ENCODE measurements at places on chromosomes 2 and 18. TPM values are rescaled to one million over a fixed set of nuclear protein-coding genes. Genes with fewer than 3 reads are reported as not detected.

DNA sequence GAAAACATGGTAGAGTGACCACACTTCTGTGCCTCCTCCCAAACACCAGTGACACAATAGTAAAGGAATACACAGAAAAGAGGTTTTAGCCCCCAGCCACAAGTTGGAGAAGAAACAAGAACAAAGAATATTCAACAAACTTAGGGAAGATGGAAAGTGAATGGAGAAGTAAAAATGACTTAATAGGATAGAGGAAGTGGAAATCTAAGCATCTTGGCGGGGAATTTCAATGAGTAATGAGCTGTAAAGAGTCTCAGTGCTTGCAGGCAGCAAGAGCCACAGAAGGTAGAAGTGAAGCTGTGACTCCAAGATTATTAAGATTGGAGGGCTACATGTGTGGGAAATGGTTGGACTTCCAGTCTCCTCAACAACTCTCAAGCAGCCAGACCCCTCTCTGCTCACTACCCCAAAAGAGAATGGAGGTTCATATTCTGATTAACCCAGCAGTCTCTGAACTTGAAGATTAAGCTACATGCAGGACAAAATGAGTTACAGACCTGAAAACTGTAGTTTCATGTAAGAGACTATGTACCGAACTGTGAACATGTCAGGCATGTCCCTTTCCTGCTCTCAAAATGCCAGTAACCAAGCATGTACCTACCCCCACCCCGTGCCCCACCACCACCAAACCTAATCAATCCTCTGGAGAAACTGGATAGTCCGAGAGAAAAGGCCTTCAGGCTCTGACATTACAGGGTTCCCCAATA lies 16.9 kb upstream of the HNRNPLL start:
- H3K27ac ChIP-seq = peak overlapping the region; percentile 4
- no peak overlapping the region for H3K4me3 ChIP-seq
- no peaks in the 10 kb centered on the region for H3K27me3 ChIP-seq
- DNase-seq = no peak

DNA sequence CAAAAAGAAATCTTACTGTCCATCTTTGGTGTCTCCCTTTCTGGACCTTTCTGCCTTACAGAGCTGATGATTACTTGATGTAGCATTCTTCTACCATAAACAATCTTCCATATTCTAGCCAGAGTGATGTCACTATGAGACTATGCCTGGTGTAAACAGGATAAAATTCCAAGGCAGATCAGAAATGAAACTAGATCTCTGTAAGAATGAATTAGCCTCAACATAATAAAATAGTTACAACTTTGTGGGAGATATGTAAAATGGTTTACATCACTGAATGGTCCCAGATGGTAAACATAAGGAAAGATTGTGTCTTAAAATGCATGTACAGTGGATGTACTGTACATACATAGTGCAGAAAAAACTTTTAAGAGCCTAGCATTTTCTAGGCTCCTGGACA lies 112.3 kb upstream of the ZNF521 start:
- no peak for DNase-seq
- H3K27ac ChIP-seq = no peak overlapping the region
- no peaks in the 10 kb centered on the region for H3K36me3 ChIP-seq
- H3K4me1 ChIP-seq = peaks cover 31% of the 10 kb centered on the region

DNA sequence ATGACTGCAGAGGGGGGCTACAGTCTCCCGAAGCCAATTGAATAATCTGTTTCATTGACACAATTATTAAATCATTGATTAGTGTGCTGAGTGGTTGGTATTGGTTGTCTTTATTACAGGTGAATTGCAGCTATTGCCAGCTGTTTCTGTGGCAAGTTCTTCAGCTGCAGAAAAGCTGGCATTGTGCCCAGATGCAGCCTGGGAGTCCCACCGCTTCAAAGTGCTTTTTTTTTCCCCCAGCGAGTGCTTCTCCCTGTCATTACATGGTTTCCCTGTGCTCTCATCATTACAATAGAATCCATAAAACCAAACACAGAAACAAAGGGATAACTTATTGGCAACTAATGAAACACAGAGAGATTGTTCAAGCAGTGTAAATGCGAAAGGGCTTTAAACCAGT lies 164.7 kb downstream of the GRB14 start:
- H3K4me3 ChIP-seq = no peak overlapping the region
- DNase-seq = peak; percentile 58
- peaks cover 3% of the 10 kb centered on the region for H3K27me3 ChIP-seq
- no peaks in the 10 kb centered on the region for H3K36me3 ChIP-seq

DNA sequence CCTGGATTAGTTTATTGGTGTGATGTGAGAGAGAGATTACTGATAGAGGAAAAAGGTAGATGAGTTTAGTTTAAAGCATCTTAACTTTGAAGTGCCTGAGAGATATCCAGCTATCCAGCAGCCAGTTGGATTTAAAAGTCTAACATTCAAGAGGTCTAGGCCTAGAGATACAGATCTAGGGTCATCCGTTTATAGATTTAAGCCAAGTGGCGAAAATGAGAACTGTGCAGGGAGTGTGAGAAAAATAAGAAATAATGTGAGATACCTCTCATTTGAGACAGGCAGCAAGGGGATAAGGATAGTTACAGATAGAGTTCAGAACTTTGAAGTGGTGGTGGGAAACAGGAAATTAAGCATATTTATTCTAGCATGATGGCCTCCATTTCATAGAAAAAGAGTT lies 5.3 kb upstream of the ORC2 start:
- H3K27me3 ChIP-seq = no peaks in the 10 kb centered on the region
- DNase-seq = no peak
- peak overlapping the region; percentile 8 for H3K27ac ChIP-seq
- peaks cover 5% of the 10 kb centered on the region for H3K36me3 ChIP-seq

- H3K27ac ChIP-seq = no peak overlapping the region
- DNase-seq = no peak
- no peak overlapping the region for H3K4me3 ChIP-seq
- peaks cover 14% of the 10 kb centered on the region for H3K36me3 ChIP-seq
These were observed 108.7 kb downstream of the UXS1 start for GRCh38 chr2:106085181-106085940.

DNA sequence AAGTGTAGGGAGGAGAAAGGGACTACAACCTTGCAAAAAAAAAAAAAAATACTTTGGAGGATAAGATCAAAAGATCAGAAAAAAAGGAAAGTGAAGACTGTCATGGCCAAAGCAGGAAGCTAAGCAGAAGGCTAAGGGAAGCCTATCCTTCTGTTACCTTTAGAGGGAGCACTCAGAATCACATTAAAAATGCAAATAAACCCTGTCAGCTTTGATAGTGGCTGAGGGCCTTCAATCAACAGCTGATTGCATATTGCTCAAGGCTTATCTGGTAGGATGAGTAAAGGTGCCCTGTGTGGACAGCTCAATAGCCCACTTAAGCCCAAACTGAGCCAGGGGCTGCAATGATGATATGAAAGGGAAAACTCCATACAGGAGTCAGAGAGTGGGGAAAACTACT lies 1021.2 kb downstream of the LRP1B start:
- DNase-seq = no peak
- no peak overlapping the region for H3K4me3 ChIP-seq
- H3K36me3 ChIP-seq = no peaks in the 10 kb centered on the region
- no peaks in the 10 kb centered on the region for H3K27me3 ChIP-seq
- no peak overlapping the region for H3K27ac ChIP-seq

- H3K27me3 ChIP-seq = no peaks in the 10 kb centered on the region
- H3K4me1 ChIP-seq = no peaks in the 10 kb centered on the region
- no peak overlapping the region for H3K27ac ChIP-seq
- no peak for DNase-seq
- no peak overlapping the region for H3K4me3 ChIP-seq
- H3K36me3 ChIP-seq = peaks cover 11% of the 10 kb centered on the region
These were observed 64.1 kb downstream of the SLC66A2 start for GRCh38 chr18:79887181-79888000.

- no peak overlapping the region for H3K4me3 ChIP-seq
- peaks cover 7% of the 10 kb centered on the region for H3K36me3 ChIP-seq
- DNase-seq = no peak
- H3K27me3 ChIP-seq = peaks cover 4% of the 10 kb centered on the region
- H3K4me1 ChIP-seq = no peaks in the 10 kb centered on the region
These were observed 19.5 kb upstream of the TSPYL6 start for GRCh38 chr2:54275541-54275940.

DNA sequence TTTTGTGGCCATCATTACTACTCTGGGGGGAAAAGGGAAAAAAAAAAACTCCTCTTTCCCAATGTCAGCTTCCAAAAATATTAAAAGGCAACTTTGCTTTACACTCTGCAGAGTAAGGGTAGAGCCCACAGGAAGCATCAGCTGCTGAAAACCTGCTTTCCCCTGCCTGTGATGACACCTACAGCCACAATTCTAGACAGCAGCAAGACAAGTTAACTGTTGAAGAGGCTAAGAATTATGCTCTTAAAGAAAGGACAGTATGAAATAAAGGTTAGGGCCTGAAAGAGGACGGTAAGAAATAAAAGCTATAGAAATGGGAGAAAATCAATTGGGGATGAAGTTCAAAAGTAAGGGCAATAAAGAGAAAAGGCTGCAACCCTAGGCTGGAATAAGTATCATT lies 3.0 kb downstream of the PDE11A start:
- peaks cover 53% of the 10 kb centered on the region for H3K27me3 ChIP-seq
- no peak overlapping the region for H3K27ac ChIP-seq
- DNase-seq = no peak
- no peak overlapping the region for H3K4me3 ChIP-seq
- no peaks in the 10 kb centered on the region for H3K36me3 ChIP-seq

DNA sequence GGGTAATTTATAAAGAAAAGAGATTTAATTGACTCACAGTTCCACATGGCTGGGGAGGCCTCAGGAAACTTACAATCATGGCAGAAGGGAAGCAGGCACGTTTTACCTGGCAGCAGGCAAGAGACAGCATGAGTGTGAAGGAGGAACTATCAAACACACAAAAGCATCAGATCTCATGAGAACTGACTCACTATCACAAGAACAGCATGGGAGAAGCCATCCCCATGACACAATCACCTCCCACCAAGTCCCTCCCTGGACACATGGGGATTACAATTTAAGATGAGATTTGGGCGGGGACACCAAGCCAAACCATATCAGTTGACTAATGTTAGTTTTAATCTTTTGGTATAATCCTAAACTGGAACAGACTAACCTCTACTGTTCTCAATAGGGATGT lies 49.1 kb upstream of the CPO start:
- no peak for DNase-seq
- no peaks in the 10 kb centered on the region for H3K4me1 ChIP-seq
- H3K36me3 ChIP-seq = no peaks in the 10 kb centered on the region
- no peak overlapping the region for H3K27ac ChIP-seq

- H3K4me3 ChIP-seq = no peak overlapping the region
- no peaks in the 10 kb centered on the region for H3K27me3 ChIP-seq
- peaks cover 2% of the 10 kb centered on the region for H3K4me1 ChIP-seq
- no peak for DNase-seq
- H3K36me3 ChIP-seq = peaks cover under 1% of the 10 kb centered on the region
These were observed 56.1 kb downstream of the RHBDD1 start for GRCh38 chr2:226891780-226892590.

DNA sequence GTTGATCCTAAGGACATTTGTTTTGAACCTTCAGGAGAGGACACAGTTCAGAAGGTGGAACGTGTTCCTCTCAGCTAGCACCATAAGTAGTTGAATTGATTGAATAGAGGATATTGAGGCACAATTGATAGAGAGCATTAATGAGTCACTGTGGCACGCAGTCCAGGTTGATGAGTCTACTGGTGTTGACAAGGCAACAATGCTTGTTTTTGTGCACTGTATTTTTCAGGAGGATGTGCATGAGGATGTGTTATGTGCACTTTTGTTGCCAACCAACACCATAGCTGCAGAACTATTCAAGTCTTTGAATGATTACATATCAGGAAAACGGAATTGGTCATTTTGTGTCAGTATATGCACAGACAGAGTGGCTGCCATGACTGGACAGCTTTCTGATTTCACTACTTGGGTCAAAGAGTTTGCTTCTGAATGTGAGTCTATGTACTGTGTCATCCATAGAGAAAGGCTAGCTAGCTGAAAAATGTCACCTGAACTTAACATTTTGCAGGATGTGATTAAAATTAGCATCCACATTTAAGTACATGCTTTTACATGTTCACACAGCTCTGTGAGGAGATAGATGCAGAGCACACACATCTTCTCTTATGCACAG lies 140.1 kb upstream of the B3GNT2 start:
- DNase-seq = no peak
- H3K4me1 ChIP-seq = peaks cover 3% of the 10 kb centered on the region
- H3K36me3 ChIP-seq = peaks cover 2% of the 10 kb centered on the region

GRCh38 chr2:68352651-68353391 lies 12.3 kb upstream of the PLEK start:
- H3K4me3 ChIP-seq = no peak overlapping the region
- no peaks in the 10 kb centered on the region for H3K4me1 ChIP-seq
- no peaks in the 10 kb centered on the region for H3K36me3 ChIP-seq
- H3K27me3 ChIP-seq = peaks cover 11% of the 10 kb centered on the region
- no peak overlapping the region for H3K27ac ChIP-seq

- H3K4me1 ChIP-seq = peaks cover 11% of the 10 kb centered on the region
- no peak overlapping the region for H3K27ac ChIP-seq
- no peaks in the 10 kb centered on the region for H3K36me3 ChIP-seq
- peak; percentile 51 for DNase-seq
- no peak overlapping the region for H3K4me3 ChIP-seq
These were observed 79.4 kb downstream of the TMEM182 start for GRCh38 chr2:102841107-102841840.

DNA sequence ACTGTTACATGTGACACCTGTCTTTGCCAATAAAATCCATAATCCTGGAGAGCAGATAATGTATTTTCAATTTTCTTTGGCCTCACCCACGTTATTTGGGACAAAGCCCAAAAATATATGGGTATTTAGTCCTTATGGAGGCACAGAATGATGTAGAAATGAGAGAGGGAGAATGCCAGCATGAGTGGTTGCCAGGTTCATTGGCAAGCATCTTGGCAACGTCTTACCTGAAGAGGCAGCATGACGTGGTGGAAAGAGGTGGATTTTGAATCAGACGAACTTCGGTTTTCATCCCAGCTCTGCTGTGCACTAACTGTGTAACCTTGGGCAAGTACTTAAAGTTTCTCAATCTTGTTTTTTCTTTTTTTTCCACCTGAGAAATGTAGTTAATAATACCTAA lies 969.6 kb upstream of the PIK3C3 start:
- H3K4me1 ChIP-seq = no peaks in the 10 kb centered on the region
- H3K27me3 ChIP-seq = no peaks in the 10 kb centered on the region
- no peaks in the 10 kb centered on the region for H3K36me3 ChIP-seq
- no peak overlapping the region for H3K4me3 ChIP-seq

DNA sequence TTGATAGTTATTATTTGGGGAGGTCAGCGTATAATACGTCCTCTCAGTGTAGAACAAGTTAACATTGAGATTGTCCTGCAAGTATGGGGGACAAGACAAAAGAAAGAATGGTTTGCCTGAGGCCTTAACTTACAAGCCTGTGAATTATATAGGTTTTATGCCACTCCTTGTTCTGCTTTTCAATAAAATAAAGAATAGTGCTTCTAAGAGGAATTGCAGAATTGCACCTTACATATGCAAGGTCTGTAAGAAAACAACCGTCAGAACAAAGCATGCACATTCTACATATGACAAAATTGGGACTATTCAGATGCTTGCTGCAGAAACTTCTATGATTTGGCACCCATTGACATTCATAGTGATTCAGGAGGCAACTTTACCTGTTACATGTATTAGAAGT lies 785.0 kb downstream of the NR4A2 start:
- peaks cover 8% of the 10 kb centered on the region for H3K4me1 ChIP-seq
- H3K36me3 ChIP-seq = no peaks in the 10 kb centered on the region
- peaks cover 1% of the 10 kb centered on the region for H3K27me3 ChIP-seq
- H3K4me3 ChIP-seq = no peak overlapping the region

Gene COL5A2
- total RNA-seq = 438 TPM

Gene EFR3B
- total RNA-seq = 15.4 TPM

Gene KCNG2
- total RNA-seq = not detected

Gene SEPTIN10
- total RNA-seq = 69.1 TPM

Gene CTIF
- 67.9 TPM for total RNA-seq

Gene PSMA8
- not detected for total RNA-seq

Gene BBS5
- 11.4 TPM for total RNA-seq

Gene MRPS5
- total RNA-seq = 45.8 TPM
